Activated CD4-positive, alpha-beta T cell treated with anti-CD3 and anti-CD28 coated beads, Interleukin-2, amount 10 ng/mL, durations not matched to agents 7 days and 5 days (primary cell): ENCODE measurements at places on chromosomes 1 and 21. TPM values are rescaled to one million over a fixed set of nuclear protein-coding genes. Genes with fewer than 3 reads are reported as not detected.

CLCNKA gene
- not detected for total RNA-seq

PROX1 gene
- total RNA-seq, result 0.15 TPM

CIART gene
- 2.1 TPM for total RNA-seq

CEP350 gene
- total RNA-seq, result 65.7 TPM

NTMT2 gene
- not detected for total RNA-seq

TAF12 gene
- 40.4 TPM for total RNA-seq
